ENCODE measurements at places on chromosomes 7 and 10.

DNA sequence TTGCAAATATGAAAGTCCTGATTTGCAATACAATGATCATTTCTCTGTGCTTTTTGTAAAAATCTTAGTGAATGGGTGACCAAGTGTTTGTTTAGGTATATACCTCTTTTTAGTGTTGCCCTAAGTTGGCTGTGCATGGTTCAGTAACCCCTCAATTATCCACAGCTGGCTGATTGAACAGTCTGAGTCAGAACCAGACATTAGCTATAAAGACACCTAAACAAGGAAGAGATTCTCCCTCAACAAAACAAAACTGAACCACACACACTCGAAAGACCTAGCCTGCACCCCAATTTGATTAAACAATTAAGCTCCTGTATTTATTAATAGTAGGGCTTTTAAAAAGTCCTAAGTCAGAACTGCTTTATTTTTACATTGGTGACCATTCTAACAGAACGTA is 2.8 kb downstream of the RSBN1L start:
- no peak for DNase-seq

GRCh38 chr7:140239653-140239935 is 62.8 kb upstream of the KDM7A start:
- DNase-seq, result no peak

DNA sequence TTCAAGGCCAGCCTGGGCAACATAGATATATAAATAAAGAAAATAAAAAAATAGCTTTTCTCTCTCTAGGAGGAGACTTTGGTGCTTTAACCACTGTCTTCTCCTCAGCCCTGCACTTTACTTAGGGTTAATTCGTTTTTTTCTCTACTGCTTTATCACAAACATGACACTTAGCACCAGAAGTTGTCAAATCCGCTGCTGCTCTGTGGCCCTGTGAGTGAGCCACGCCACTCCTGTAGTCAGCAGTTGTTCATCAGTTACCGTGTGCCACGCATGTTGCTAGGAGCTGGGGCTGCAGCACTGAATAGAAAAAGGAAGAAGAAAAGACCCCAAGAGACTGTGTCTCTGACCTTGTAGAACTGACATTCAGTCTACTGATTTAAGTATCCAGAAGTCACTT is 232.6 kb downstream of the CELF2 start:
- DNase-seq, result no peak

DNA sequence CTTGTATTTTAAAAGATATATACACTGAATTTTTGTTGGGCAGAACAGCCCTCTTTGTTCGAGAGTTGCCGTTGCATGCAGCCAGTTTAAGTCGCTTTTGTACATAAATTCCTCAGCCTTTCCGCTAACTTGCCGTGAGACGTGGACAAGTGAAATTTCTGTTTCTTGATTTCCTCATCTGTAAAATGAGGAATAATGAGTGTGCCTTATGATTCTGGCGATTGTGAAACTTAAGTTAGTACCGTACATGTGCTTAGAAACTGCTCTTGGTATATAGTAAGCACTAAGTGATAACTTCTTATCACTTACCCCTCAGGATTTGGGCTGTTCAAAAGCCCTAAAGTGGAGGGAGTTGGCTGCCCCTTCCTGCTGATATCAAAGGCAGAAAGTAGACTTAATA is 1.4 kb downstream of the CCNJ start:
- no peak for DNase-seq

- no peak for DNase-seq
Measured at GRCh38 chr7:129438839-129439651, 4.8 kb downstream of the STRIP2 start.

GRCh38 chr7:22577470-22578001 is 77.5 kb upstream of the STEAP1B start:
- peak; percentile 78 for DNase-seq

- no peak for DNase-seq
Measured at GRCh38 chr10:58695022-58695421, 182.3 kb downstream of the BICC1 start.

DNA sequence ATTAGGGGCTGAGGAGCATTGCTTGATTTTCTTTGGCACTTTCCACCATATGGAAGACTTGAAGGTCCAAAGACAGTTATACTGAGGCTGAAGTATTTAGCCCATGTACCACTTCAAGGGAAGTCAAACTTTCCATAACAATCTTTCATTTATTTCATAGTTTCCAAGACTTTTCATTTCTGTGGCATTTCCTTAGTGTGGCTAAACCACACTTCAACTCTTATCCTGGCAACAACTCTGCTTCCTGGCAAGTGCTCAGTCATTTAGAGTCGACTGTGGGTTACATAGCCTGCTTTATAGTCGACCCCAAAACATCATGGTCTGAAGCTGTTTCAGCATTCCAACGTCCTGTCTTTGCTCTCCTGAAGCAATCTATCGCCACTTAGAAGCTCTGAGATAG is 343.0 kb upstream of the SEMA3D start:
- DNase-seq, result no peak

GRCh38 chr7:155316427-155317113 is 18.9 kb downstream of the INSIG1 start:
- no peak for DNase-seq

GRCh38 chr10:58266826-58267712 is 625 bp downstream of the IPMK start:
- peak; percentile 63 for DNase-seq

DNA sequence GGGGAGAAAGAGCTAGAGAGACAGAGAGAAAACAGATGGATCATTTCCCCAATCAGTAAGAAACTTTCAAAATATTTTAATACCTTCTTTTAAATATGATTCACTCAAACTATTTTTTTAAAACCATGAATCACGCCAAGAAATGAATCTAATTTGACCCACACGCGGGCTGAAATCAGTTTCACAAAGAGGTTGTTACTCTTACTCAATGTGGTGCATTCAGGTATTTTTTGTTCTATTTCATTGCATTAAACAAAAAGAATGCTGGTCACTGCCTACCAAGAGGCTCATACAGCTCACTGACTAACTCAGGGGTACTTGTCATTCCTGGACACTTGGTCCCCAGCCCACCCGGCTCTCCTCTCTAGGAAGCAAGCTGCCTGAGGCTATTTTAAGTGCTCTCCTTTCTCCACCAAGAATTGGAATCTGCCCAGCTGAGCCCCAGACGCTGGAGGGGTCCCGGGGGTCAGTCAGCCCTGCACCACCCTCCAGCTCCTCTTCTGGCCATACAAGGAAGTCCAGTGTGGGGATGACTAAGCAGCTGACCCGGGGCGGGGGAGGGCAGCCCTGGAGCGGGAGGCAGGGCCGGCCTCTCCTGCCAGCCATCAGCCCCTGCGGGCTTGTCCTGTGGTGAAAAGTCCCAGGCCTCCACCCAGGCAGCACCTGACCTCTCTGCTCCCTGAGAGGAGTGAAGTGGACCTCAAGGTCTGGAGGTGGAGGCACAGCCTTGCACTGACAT is 21.7 kb upstream of the PFKP start:
- no peak for DNase-seq

- no peak for DNase-seq
Measured at GRCh38 chr10:45238896-45239295, 76.5 kb downstream of the OR13A1 start.

DNA sequence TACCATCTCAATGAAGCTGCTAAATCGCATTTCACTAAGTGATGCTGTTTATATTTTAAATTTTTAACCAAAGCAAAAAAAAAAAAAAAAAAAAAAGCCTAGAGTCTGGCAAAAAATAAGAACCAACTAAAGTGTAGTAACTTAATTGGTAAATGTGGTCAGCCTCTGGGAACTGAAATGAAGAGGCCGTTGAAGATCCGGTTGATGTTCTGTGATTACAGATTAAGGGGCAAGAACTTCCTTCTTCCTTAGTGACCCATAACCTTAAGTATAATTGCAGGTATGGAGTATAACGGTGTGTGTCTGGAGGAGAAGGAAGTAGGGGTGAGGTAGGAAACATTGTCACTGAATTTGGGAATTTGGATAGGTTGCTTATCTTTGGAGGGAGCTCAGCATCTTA is 7.7 kb upstream of the SRGN start:
- no peak for DNase-seq

DNA sequence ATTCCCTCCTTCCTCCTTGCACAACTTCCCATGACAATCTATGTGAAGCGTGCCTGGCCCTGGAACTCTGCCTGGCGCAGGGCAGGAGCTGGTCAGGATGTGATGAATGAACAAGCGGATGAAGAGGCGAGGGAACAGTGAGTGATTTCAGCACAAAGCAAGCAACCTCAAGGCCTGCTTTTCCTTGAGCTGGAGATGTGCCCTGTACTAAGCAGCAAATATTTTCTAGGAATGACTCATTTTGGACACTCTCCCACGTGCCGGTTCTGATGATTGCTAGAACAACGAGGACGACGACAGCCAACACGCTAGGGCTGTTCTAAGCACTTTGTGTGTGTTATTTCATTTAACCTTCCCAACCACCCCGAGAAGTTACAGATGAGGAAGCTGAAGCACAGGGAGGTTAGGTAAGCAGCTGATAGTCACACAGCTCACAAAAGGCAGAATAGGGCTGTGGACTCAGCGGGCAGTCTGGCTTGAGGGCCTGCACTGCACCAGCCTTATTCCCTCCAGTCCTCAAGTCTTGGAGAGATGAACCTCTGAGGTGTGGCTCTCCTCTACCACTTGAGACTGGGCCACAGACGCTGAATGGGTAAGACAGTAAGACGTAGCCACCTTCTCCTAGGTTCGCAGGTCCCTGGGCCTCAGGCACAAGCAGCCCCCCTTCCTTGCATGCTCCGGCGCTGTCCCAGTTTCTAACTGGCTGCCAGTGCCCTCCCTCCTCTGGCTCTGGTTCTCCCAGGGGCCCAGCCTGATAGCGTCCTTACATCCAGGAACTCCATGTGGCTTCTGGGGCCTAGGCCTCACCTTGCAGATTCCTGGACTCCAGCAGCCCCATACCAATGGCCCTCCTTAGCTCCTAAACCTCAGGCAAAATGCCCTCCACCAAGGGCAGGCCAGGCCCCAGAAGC is 59.0 kb downstream of the YKT6 start:
- peak; percentile 79 for DNase-seq

DNA sequence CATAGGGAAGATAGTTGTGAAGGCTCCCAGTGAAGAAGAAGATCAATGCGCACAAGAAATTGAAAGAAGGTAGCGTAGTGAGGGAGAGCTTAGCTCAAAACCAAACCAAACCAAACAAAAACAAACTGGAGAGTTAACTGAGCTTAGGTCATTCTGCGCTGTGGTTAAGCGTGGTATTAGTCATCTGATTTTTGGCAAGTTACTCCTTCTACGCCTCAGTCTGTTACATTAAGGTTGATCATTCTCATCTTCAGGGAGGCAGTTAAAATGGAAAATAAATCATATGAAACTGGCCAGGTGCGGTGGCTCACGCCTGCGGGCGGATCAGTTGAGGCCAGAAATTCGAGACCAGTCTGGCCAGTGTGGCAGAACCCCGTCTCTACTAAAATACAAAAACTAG is 259.7 kb downstream of the EXOC4 start:
- no peak for DNase-seq

- peak; percentile 48 for DNase-seq
Measured at GRCh38 chr10:93435621-93436397, 46.3 kb downstream of the MYOF start.

GRCh38 chr7:131605280-131605878 is 49.0 kb upstream of the PODXL start:
- DNase-seq, result no peak

DNA sequence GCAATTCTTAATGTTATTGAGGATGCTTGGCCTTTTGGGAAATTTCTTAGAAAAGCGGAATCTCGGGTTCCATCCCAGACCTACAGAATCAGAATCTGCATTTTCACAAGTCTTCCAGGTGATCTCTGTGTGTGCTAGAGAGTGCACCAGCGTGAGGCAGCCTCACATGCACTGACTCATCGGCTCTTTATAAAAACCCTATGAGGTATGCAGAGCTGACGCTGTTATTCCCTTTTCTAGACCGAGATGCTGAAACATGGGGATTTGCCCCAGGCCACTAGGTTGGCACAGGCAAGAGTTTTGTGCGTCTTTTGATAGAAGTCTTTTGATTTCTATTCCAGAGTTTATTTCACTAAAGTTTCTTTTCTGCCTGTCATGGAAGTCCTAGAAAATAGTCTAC is 61.2 kb downstream of the CDCA7L start:
- DNase-seq, result no peak

DNA sequence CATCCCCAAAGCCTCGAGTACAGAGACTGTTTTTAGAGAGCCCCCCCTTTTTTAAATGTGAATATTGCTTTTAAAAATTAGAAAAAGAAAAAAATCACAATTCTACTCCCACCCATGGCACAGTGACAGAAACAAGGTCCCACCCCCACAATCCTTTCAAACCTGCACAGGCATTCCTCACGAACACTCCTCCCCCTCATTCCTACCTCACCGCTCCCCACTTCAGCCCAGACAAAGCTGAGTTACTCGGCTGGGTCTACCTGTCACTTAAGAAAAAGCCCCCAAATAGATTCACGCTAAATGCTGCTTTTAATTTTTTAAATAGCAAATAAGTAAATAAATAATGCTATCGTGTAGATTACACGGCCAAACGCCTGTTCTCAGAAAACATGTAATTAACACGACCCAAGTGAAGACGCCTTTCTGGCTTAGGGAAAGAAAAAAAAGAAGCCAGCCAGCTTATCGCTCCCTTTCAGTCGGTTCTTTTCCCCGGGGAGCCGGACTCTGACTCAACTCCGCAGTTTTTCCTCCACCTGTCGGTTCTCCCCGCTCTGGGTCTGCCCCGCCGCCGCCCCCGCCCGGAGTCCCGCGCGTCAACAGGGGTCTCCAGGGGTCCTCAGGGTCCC is 739 bp downstream of the MPP7 start:
- no peak for DNase-seq

GRCh38 chr7:81457852-81458522 is 311.9 kb downstream of the HGF start:
- DNase-seq, result peak; percentile 43

- no peak for DNase-seq
Measured at GRCh38 chr7:158286210-158286609, 301.4 kb downstream of the PTPRN2 start.
